ENCODE measurements at places on chromosomes 3 and 15. TPM values are rescaled to one million over a fixed set of nuclear protein-coding genes. Genes with fewer than 3 reads are reported as not detected.
A peak's percentile ranks its signal among the peaks of the same experiment; 100 is the strongest.

LINGO1 gene
- total RNA-seq: 0.99 TPM

PPIB gene
- 1,343 TPM for total RNA-seq

DNA sequence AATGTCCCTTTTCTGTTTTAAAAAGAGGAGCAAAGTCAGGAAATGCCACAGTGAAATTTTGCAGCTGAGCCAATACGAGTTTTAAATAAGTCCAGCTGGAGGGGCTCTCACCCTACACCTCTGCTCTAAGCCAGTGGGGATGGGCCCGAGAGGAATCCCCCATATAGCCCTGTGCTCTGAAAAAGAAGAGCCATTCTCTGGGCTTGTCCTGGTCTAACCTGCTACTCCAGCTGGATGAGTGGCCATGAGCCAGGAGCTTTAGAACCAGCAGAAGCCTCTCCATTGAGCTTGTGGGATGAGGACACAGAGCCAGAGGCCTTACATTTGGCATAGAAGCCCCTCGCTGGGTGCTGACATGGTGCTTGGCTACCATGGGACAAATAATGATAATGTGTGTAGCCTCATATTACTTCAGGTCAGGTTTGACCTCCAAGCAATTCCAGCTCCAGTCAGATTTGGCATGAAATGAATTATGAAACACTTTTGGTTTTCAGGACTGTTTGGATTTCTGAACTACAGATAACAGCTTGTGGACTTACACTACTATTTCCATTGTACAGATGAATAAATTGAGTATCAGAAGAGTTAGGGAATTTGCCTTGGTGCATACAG, 172.4 kb downstream of the CHST2 start:
- H3K27me3 ChIP-seq: no peaks in the 10 kb centered on the region
- H3K36me3 ChIP-seq: no peaks in the 10 kb centered on the region
- DNase-seq: no peak
- H3K4me1 ChIP-seq: no peaks in the 10 kb centered on the region
- no peak overlapping the region for H3K4me3 ChIP-seq
- no peak overlapping the region for H3K27ac ChIP-seq

SST gene
- 482 TPM for total RNA-seq

- H3K4me3 ChIP-seq: no peak overlapping the region
- H3K36me3 ChIP-seq: no peaks in the 10 kb centered on the region
- H3K27ac ChIP-seq: no peak overlapping the region
- no peak for DNase-seq
- no peaks in the 10 kb centered on the region for H3K27me3 ChIP-seq
Measured at GRCh38 chr3:32222950-32223349, 15.5 kb upstream of the CMTM8 start.

IL20RB gene
- not detected for total RNA-seq

ETV5 gene
- 14.5 TPM for total RNA-seq

- peaks cover 1% of the 10 kb centered on the region for H3K36me3 ChIP-seq
- H3K4me3 ChIP-seq: no peak overlapping the region
- DNase-seq: no peak
- H3K27me3 ChIP-seq: no peaks in the 10 kb centered on the region
Measured at GRCh38 chr3:141405025-141405424, 36.7 kb downstream of the ZBTB38 start.

- no peak overlapping the region for H3K27ac ChIP-seq
- no peak for DNase-seq
- H3K4me3 ChIP-seq: no peak overlapping the region
- no peaks in the 10 kb centered on the region for H3K4me1 ChIP-seq
- no peaks in the 10 kb centered on the region for H3K36me3 ChIP-seq
Measured at GRCh38 chr15:76829939-76830338, 75.2 kb downstream of the SCAPER start.

DNA sequence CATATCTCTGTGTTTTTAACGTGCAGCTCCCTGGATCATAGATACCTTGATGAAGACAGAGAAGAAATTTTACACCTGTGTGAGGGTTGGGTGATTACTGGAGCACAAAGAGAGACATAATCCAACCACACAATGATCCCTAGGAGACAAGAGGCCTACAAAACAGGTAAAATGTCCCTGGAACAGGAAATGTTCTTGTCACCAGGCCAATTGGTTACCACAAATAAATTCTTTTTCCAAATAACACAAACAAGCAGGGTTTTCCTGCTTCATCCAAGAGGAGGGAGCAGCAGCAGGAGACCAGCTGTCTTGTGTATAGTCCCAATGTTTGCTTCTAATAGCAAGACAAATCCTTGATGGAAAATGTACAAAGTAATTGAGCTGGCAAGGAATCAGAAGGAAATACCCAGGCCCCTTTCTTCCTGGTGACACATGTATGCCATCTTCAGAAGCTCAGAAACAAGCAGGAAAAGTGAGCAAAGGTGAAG, 1.4 kb downstream of the MGLL start:
- peaks cover 38% of the 10 kb centered on the region for H3K4me1 ChIP-seq
- DNase-seq: no peak
- peak overlapping the region; percentile 23 for H3K27ac ChIP-seq
- H3K36me3 ChIP-seq: no peaks in the 10 kb centered on the region
- no peaks in the 10 kb centered on the region for H3K27me3 ChIP-seq

SLC24A5 gene
- total RNA-seq: not detected

DNA sequence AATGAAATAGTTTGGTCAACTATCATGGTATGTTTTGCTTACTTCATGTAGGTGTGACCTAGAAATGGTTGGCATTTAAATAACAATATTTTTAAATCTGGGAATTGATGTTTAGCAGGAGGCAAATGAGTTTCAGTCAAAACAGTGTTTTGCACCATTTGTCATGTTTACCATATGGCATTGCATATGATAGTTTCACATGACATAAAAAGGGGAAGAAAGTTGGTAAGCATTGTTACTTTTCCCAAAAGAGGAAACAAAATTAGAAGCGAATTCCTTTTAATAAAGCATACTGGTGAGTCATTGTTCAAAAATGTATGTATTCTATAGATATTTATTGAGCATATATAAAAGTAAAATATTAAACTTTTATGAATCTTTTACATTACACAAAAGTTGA, 2.3 kb downstream of the RNF13 start:
- no peaks in the 10 kb centered on the region for H3K27me3 ChIP-seq
- no peaks in the 10 kb centered on the region for H3K36me3 ChIP-seq
- no peak for DNase-seq
- H3K4me3 ChIP-seq: no peak overlapping the region
- peak overlapping the region; percentile 12 for H3K27ac ChIP-seq

GRCh38 chr3:50275996-50276761, 2.7 kb upstream of the LSMEM2 start:
- H3K27ac ChIP-seq: no peak overlapping the region
- DNase-seq: no peak
- H3K4me3 ChIP-seq: no peak overlapping the region
- peaks cover 33% of the 10 kb centered on the region for H3K4me1 ChIP-seq
- H3K36me3 ChIP-seq: no peaks in the 10 kb centered on the region

DNA sequence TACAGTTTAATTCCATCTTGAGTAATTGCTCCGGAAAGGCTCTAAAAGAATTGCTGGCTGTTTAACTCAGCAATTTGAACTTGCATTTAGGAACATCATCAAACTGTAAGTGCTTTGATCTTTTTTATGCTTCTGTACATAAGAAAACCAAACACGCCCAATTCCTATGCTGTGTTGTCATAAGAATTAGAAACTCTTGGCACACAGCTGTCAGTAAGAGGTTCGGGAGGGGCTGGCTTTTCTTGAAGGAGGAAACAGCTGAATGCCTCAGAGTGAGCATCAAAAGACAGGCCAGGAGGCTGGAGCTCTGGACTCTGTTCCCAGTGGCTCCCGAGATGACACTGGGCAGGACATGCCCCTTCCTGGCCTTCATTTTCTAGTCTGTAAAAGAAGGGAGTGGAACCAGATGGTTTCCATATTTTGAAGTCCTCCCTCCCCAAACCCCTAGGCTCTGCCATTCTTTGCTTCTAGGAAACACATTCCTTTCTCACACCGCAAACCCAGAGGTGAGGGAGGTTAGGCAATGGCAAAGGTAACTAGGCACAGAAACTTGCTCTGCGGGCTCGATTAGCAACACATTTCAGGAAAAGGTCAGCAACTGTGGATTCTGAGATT, 73.7 kb upstream of the DLG1 start:
- no peak overlapping the region for H3K27ac ChIP-seq
- H3K4me1 ChIP-seq: no peaks in the 10 kb centered on the region
- no peaks in the 10 kb centered on the region for H3K36me3 ChIP-seq
- no peaks in the 10 kb centered on the region for H3K27me3 ChIP-seq

SPRED1 gene
- 11.7 TPM for total RNA-seq

TPRG1 gene
- total RNA-seq: 2.1 TPM

KLF13 gene
- 25.7 TPM for total RNA-seq

GALNT15 gene
- 26.0 TPM for total RNA-seq

GADL1 gene
- not detected for total RNA-seq

HIGD2B gene
- not detected for total RNA-seq

- no peak overlapping the region for H3K4me3 ChIP-seq
- no peaks in the 10 kb centered on the region for H3K36me3 ChIP-seq
- no peaks in the 10 kb centered on the region for H3K27me3 ChIP-seq
- peaks cover 22% of the 10 kb centered on the region for H3K4me1 ChIP-seq
- no peak for DNase-seq
Measured at GRCh38 chr15:74253211-74253921, 17.2 kb downstream of the CCDC33 start.

GRCh38 chr3:186025161-186025560, 83.7 kb downstream of the ETV5 start:
- H3K27me3 ChIP-seq: no peaks in the 10 kb centered on the region
- H3K4me3 ChIP-seq: no peak overlapping the region
- H3K36me3 ChIP-seq: no peaks in the 10 kb centered on the region
- DNase-seq: no peak

CCR2 gene
- 7.9 TPM for total RNA-seq

DNA sequence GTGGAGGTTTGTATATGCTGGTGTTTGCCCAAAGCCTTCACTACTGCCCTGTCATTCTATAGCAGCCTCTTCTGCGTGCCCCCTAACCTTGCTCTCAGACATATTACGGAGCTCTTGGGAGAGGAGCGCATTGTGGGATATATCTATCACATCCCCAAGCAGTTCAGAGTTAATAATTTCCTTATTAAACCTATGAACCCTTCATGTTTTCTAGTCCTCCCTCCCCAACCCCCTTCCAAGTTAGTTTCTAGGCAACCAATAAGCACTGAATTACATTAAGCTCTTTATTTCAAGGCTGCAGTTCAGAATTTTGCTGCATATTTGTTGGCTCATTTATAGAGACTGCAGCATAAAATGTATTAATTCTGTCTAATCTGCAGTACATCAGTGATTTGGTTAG, 57.3 kb upstream of the GRM7 start:
- no peak overlapping the region for H3K27ac ChIP-seq
- no peaks in the 10 kb centered on the region for H3K27me3 ChIP-seq
- H3K36me3 ChIP-seq: no peaks in the 10 kb centered on the region
- H3K4me3 ChIP-seq: no peak overlapping the region
- DNase-seq: no peak

DNA sequence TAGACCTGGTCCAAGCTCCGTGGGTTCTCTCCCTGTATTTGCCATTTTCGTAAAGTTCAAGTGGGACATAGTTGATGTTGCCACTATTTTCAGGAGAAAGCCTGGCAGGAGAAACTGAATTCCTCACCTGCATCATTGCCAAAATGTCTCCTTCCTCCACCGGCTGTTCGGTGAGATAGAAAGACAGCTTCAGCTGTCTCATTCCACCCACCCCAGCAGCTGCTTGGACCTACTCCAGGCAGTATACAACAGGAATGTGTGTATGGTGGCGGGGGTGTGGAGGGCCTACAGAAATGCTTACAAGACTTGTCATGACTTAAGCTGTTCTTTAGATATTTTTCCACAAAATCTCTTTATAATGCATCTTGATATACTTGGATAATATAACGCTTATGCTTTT, 132.7 kb upstream of the RAP2B start:
- no peak for DNase-seq
- H3K27me3 ChIP-seq: no peaks in the 10 kb centered on the region
- H3K27ac ChIP-seq: no peak overlapping the region
- no peaks in the 10 kb centered on the region for H3K36me3 ChIP-seq
- H3K4me1 ChIP-seq: no peaks in the 10 kb centered on the region
- no peak overlapping the region for H3K4me3 ChIP-seq

DNA sequence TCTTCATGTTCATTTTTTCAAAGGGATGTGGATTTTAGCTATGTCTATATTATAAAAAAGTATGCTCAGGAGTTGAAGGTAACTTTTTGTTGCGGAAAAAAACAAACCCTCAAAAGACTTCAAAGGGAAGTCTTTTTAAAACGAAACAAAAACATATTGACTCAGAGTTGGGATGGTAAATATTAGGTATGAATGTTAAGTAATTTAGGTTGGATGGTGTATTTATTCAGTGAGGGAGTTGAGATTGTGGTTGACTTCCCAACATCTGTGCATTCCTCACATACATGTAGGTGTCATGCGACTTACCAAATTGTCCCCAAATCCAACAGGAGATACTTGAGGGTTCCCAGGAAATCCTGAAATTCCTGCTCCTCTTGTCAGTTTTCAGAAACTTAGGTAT, 32.7 kb upstream of the PLSCR5 start:
- H3K36me3 ChIP-seq: no peaks in the 10 kb centered on the region
- H3K27me3 ChIP-seq: no peaks in the 10 kb centered on the region
- no peak overlapping the region for H3K4me3 ChIP-seq
- no peak for DNase-seq

- no peak overlapping the region for H3K4me3 ChIP-seq
- H3K27ac ChIP-seq: no peak overlapping the region
- no peaks in the 10 kb centered on the region for H3K27me3 ChIP-seq
- peaks cover 7% of the 10 kb centered on the region for H3K4me1 ChIP-seq
Measured at GRCh38 chr3:133489466-133490085, 83.9 kb upstream of the CDV3 start.

- DNase-seq: no peak
- no peaks in the 10 kb centered on the region for H3K36me3 ChIP-seq
- H3K4me3 ChIP-seq: no peak overlapping the region
- H3K27ac ChIP-seq: no peak overlapping the region
- H3K4me1 ChIP-seq: peaks cover 13% of the 10 kb centered on the region
Measured at GRCh38 chr15:52143873-52144272, 31.3 kb upstream of the BCL2L10 start.

WDR93 gene
- total RNA-seq: 0.66 TPM

CACNA1D gene
- 9.9 TPM for total RNA-seq

CTXN2 gene
- total RNA-seq: 0.52 TPM

- H3K36me3 ChIP-seq: no peaks in the 10 kb centered on the region
- no peak overlapping the region for H3K4me3 ChIP-seq
- H3K27ac ChIP-seq: no peak overlapping the region
- DNase-seq: peak; percentile 54
- peaks cover 48% of the 10 kb centered on the region for H3K4me1 ChIP-seq
- no peaks in the 10 kb centered on the region for H3K27me3 ChIP-seq
Measured at GRCh38 chr15:98658831-98659699, 10.7 kb downstream of the IGF1R start.

TRIM59 gene
- 2.1 TPM for total RNA-seq

KIF15 gene
- 0.78 TPM for total RNA-seq
